ENCODE measurements at places on chromosomes 12 and 14.

GRCh38 chr12:124501827-124502226 lies 65.6 kb downstream of the NCOR2 start:
- no peak for DNase-seq

GRCh38 chr12:116539905-116540482 lies 19.2 kb upstream of the MAP1LC3B2 start:
- no peak for DNase-seq

- DNase-seq, result peak; percentile 25
Observed at GRCh38 chr14:75230140-75230792, 48.4 kb upstream of the FOS start.

DNA sequence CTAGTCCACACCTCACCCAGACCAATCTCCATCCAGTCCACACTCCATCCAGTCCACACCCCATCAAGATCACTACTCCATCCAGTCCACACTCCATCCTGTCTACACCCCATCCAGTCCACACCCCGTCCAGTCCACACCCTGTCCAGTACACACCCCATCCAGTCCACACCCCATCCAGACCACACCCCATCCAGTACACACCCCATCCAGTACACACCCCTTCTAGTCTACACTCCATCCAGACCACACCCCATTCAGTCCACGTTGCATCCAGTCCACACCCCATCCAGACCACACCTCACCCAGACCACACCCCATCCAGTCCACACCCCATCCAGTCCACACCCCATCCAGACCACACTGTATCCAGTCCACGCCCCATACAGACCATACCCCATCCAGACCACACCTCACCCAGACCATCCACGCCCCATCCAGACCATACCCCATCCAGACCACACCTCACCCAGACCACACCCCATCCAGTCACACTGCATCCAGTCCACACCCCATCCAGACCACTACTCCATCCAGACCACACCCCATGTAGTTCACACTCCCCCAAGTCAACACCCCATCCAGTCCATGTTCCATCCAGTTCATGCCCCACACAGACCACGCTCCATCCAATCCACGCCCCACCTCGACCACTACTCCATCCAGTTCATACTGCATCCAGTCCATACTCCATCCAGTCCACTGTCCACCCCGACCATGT lies 116.6 kb upstream of the RTL1 start:
- DNase-seq, result peak; percentile 1

GRCh38 chr12:75891072-75891471 lies 140.5 kb downstream of the PHLDA1 start:
- no peak for DNase-seq

DNA sequence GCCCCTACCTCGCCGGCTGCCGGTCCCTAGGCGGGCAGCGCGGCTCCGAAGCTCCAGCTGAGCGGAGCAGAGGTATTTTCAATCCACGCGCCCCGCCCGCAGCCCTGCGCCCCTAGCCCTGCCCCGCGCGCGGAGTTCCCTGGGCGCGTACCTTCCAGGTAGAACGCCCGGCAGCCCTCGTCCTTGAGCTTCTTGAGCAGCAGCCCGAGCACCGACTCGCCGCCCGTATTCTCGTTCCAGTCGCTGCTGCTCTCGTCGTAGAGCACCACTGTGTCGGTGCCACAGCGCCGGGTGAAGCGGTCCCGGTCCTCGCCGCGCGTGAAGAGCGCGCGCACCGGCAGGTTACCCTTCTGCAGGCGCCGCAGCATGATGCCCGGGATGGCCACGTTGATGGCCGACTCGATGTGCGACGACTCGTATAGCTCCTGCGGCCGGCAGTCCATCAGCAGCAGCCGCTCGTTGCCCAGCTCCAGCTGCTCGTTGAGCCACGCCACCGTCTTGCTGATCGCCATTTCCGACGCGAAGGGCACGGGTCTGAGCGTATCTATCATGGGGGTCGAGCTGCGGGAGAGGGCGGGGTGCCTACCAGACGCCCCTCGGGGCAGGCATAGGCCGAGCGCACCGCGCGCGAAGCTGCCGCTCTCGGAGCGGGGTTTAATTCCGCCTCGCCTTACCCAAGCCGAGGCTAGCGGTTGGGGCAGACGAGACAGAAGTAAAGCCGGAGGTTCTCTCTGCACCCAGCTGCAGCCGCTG lies 636 bp downstream of the DUSP6 start:
- DNase-seq, result peak; percentile 15

DNA sequence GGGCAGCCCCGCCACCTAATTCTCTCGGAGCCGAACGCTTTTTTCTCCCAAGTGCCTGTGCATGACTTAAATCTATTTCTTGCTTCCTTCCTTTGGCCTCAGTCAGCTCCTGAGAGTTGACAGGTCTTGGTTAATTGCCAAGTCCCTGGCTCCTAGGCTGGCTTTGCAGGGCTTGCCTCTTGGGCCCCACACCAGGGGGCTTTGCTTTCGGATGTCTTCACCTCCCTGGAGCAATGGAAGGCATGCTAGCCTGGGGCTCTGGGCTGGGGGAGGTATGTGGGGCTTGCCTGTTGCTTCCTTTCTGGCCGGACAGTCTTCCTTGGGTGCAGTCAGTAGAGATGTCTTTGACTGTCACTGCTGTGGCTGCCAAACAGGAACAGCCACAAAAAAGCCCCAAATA lies 2.2 kb upstream of the KRT80 start:
- DNase-seq, result no peak

DNA sequence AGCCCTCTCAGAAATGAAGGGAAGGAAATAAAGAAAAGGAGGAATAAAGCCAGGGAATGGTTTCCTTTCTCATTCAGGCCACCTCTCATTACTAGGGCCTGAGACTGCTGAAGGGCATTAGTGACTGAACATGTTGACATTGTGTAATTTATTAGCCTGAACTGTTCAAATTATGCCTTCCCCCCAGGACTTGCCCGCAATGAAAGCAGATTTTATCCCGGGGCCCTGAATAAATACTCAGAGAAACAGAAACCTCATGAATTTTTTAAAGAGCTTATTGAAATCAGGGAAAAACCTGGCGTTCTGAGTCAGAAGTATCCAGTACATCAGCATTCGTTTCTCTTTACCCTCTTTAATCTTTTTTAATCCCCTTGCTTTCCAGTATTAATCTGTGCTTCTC lies 35.9 kb upstream of the WSCD2 start:
- DNase-seq, result no peak

- DNase-seq, result no peak
Observed at GRCh38 chr14:64060648-64061096, 207.9 kb downstream of the SYNE2 start.

DNA sequence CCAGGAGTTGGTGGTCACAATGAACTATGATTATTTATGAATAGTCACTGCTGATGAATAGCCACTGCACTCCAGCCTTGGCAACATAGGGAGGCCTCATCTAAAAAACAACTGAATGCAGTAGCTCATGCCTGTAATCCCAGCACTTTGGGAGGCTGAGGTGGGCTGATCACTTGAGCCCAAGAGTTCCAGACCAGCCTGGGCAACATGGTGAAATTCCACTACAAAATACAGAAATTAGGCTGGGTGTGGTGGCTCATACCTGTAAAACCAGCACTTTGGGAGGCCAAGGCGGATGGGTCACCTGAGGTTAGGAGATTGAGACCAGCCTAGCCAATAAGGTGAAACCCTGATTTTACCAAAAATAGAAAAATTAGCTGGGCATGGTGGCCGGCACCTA lies 13.5 kb upstream of the FAM177A1 start:
- no peak for DNase-seq

GRCh38 chr12:96303653-96304052 lies 96.6 kb downstream of the CDK17 start:
- no peak for DNase-seq

DNA sequence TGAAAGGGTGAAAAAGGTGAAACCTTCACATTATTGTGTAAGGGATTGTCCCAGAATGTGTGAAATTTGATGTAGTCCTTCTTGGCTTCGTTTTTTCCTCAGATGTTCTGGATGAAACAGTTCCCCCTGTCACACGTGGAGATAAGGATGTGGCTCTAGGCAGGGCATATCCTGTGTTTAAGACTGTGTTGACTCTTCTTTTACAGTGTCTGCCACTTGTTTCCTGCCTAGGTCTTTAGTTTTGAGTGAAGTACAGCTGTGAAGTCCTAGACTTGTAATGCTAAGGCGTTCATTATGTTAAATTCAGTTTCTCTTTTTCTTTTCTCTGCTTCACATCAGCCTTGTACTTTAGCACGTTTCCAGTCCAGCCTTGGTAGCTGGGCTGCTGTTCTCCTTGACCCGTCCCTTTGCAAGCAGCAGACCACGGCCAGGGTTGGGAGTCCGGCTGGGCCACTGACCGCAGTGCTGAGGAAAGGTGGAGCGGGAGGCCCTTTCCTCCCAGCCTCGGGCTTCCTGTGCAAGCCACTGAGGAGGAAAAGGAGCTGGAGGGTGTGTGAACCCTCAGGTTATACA lies 59.1 kb downstream of the RASSF3 start:
- DNase-seq, result peak; percentile 40

GRCh38 chr12:123465084-123465483 lies 7.1 kb downstream of the SNRNP35 start:
- DNase-seq, result no peak

All from T-helper 2 cell treated with Interferon-gamma antibody and Interleukin-4, amounts not matched to agents 5 μg/mL and 100 μg/mL, for 36 hours (primary cell).